ENCODE measurements at places on chromosomes 1 and 21.

GRCh38 chr1:22364326-22364650, 87.4 kb upstream of the ZBTB40 start:
- no peak for DNase-seq

DNA sequence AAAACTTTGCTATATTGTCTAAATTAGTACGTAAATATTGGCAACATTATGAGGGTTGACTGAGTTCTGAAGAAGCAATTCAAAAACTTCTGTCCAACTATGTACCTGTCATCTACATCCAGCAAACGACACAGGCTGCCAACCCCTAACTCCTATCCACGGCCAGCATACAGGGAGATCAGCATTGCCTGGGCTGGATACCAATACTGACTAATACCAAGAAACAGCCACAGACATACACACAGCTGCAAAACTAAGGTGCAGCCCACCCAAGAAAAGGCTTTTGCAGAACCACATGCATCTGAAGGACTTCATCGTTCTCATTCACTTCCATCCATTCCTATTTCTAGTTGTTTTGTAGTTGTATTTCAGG, 2.0 kb downstream of the KIAA0319L start:
- DNase-seq = no peak

- peak; percentile 92 for DNase-seq
Measured at GRCh38 chr1:199691540-199691939, 336.0 kb upstream of the NR5A2 start.

DNA sequence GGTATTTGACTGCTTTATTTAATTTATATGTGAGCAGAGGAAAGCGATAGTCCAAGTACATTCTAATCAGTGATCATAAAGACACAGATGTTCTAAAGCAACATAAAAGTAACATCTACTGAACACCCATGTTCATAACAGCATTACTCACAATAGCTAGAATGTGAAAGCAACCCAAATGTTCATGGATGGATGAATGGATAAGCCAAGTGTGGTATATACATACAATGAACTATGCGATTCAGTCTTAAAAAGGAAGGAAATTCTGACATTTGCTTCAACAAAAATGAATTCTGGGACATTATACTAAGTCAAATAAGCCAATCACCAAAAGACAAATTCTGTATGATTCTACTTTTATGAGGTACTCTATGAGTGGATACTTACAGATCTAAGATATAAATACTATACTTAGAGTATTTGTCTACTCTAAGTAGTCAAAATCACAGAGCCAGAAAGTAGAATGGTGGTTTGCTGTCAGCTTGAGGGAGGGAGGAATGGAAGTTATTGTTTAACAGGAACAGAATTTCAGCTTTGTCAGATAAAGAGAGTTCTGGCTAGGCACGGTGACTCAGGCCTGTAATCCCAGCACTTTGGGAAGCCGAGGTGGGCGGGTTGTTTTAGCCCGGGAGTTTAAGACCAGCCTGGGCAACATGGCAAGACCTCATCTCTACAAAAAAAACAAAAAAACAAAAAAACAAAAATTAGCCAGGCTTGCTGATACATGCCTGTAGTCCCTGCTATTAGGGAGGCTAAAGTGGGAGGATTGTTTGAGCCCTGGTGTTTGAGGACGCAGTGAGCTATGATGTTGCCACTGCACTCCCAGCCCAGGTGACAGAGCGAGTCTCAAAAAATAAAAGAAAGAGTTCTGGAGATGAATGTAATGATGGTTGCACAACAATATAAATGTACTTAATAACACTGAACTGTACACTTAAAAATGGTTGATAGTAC, 79.7 kb upstream of the ARHGAP29 start:
- no peak for DNase-seq

GRCh38 chr21:33908760-33909159, 6.8 kb downstream of the ATP5PO start:
- no peak for DNase-seq

- no peak for DNase-seq
Measured at GRCh38 chr1:81446000-81446669, 354.6 kb upstream of the ADGRL2 start.

DNA sequence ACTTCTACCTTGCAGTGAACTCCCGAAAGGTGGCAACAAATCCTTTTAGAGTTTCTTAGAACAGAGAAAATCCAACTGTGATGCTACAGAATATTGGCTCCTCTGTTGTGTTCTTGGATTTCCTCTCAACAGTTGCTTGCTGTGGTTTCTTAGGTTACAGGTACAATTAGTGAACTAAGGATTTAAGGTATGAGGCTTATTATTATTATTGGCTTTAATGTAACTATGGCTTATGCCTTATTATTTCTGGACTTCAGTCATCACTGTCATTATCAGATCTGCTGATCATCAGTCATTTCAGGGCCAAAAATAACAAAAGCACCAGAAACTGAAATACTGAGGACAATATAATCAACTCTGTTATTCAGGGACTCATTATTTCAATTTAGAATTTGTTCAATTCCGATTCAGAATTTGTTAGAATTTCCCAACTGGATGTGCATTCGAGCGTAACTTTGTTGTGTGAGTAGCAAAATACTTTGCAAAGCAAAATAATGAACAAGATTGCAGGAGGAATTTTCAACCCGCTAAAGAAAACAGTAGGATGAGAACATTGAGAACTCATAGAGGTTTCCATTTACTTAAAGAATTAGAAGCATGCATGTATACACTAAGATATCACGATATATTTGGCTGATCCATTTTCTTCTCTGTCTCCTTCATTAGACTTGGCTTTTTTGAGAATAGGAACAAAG, 65.5 kb upstream of the AK4 start:
- DNase-seq = no peak

All from fibroblast of skin of right quadriceps (primary cell).